Stimulated activated CD8-positive, alpha-beta memory T cell treated with anti-CD3 and anti-CD28 coated beads, Interleukin-4, amount 100 ng/mL, for 1 hour (primary cell): ENCODE measurements at places on chromosomes 6 and 20.

DNA sequence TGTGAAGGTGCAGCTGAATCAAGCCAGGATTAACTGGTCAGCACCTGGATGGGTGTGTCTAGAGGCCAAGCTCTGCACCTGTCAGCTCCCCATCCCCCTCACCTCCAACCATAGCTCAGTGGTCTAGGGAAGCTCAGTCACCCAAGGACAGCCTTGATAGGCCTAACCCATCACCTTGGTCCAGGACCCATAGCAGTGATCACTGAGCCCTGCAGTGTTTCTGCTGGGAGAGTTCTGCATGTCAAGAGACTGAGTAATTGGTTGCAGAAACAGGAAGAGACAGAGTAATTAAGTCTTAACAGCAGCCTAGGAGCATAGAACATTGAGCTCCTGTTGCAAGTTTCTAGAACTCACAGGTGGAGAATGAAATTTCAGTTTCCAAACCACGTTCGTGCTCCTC lies 18.7 kb upstream of the RALGAPB start:
- no peak for DNase-seq

- no peak for DNase-seq
These were observed 183.0 kb downstream of the THBS2 start for GRCh38 chr6:169070506-169071176.

GRCh38 chr6:159953091-159953601 lies 15.7 kb upstream of the IGF2R start:
- DNase-seq = no peak

DNA sequence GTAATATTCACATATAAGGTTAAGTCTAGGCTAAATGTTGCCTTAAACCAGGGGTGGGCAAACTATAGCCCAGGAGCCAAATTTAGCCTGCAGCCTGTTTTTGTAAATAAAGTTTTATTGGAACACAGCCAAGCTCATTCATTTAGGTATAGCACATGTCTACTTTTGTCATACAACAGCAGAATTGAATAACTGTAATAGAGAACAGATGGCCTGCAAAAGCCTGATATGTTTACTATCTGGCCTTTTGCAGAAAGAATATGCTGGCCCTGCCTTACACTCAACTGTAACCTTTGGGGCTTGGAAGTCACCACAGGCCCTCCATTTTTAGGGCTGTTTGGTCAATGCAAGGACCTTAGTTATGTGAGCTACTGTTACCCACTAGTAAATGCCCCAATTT lies 17.7 kb upstream of the BCLAF1 start:
- no peak for DNase-seq

DNA sequence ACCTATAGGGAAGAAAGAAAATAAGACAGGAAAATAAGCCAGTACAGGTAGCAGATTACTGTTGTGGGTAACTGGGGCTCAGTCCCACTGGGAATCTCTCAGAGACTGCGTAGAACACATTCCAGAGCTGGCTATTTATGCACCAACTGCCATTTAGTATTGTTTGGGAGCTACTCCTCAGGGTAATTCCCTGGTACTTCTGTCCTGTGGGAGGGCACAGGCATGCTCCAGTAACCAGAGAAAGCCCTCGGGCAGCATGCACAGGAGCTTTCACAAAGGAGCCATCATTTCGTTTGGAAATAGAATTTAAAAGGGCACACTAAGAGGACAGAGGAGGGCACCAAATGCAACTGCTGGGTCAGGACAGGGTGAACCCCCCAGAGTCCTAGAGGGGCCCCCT lies 148.0 kb upstream of the LRFN2 start:
- DNase-seq = no peak

GRCh38 chr6:15246666-15247499 lies 1.0 kb downstream of the JARID2 start:
- no peak for DNase-seq

DNA sequence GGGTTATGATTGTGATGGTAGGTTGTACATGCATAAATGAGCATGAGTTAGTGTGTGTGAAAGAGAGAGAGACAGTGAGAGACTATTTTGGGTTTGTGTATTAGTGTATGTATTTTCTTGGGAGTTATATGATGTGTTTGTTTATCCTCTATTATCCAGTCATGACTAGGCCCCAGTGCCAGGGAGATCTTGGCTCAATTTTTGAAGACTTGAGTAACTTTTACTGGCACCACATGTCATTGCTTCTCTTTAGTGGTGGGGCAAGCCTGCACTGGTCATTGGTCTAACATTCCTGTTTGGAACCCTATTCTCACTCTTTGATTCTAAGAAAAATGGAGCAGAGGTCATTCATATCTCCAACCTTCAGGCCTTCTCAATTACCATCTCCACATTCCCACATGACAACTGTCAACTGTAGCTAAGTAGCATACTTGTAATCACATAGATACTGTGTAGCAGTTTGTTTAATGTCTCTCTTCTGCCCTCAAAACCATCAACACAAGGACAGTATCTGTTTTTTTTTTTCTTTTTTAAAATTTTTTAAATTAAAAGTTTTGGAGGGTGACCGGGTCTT lies 8.8 kb downstream of the L3MBTL1 start:
- DNase-seq = no peak

DNA sequence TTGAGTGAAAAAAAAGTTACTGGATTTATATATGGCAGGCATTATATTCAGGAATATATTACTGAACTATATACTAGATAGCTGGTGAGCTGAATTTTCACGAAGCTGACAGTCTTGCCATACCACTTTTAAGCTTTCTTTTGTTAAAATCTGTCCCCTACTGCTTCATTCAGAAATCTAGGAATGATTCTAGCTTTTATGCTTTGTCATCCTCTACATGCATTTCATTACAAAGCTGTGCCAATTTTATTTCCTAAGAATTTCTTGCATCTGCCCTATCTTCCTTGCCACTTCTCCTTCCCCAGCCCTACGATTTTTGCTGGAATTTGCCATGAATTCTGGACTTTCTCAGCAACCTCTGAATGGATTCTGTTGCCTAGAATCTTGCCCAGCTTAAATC lies 158.5 kb upstream of the ADGRB3 start:
- DNase-seq = no peak

DNA sequence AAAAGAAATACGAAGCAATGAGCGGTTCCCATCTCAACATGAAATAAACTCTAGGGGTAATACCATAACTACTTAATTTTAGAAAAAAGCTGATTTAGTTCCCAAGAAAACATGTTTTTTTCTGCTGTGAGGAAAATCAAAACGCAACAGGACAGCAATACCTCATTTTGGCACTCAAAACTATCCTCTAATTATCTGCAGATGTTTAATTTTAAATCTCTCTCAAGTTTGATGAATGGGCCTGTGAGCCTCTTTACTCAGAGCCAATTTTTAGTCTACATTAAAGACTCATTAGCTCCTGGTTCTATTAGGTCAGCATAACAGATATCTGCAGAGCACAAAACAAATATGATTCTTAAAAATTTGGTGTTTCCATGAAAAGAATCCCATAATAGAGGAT lies 28.1 kb downstream of the RNF24 start:
- DNase-seq = no peak

DNA sequence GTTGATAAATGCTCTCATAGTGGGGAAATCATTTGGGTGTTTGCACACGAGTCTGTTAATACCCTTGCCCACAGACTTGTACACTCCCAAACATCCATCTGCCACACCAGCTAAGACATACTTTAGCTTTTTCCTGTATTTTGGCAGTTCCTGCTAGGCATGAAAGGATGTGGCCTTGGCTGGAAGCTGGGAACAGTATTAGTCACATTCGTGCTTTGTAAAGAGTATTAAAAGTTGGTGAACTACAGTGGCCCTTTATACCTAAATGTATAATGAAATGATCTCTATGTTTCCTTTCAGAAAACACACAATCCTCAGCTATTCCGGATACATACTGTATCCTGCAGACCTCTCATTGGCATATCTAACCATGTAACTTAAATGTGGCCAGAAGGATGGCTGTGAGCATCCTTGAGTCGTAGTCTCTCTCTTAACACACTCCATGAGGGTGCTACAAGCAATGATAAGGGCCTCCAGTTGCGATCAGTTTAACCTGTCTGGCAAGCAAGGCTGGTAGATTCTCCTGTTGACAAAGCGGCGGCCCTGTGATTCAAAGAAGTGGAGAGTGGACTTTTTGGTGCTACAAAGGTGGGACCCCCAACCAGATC lies 1.5 kb downstream of the LEMD2 start:
- DNase-seq = no peak

- DNase-seq = no peak
These were observed 37.5 kb upstream of the FRMD1 start for GRCh38 chr6:168116438-168116974.

DNA sequence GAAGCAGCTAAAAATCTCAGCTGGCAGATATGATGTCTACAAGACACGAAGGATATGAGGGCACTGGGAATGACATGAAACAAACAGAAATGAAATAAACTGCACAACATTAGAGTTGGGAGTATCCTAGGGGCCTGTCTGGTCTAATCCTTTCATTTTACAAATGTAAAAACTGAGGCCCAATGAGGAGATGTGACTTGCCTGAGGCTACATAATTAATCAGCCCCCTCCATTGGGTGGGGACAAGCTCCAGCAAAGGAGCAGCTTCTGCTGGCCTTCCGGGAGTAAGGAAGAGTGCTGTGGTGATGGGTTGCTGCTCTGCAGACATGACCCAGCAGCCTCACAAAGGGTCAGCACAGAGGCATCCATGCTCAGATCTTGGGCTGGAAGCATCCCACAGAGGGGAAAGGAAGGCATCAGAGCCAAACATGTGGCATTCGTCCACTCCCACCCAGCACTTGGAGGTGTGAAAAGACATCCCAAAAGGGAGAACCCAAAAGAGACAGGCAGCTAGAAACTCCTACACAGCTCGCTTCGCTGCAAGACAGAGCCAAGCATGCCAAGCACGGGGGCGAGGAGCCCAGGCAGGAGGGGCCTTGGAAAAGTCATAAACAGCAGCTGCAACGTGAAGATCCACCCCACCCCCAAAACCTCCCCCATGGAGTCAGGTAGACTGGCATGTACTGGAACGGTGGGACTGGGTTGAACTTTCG lies 183.7 kb downstream of the UNC5CL start:
- no peak for DNase-seq

DNA sequence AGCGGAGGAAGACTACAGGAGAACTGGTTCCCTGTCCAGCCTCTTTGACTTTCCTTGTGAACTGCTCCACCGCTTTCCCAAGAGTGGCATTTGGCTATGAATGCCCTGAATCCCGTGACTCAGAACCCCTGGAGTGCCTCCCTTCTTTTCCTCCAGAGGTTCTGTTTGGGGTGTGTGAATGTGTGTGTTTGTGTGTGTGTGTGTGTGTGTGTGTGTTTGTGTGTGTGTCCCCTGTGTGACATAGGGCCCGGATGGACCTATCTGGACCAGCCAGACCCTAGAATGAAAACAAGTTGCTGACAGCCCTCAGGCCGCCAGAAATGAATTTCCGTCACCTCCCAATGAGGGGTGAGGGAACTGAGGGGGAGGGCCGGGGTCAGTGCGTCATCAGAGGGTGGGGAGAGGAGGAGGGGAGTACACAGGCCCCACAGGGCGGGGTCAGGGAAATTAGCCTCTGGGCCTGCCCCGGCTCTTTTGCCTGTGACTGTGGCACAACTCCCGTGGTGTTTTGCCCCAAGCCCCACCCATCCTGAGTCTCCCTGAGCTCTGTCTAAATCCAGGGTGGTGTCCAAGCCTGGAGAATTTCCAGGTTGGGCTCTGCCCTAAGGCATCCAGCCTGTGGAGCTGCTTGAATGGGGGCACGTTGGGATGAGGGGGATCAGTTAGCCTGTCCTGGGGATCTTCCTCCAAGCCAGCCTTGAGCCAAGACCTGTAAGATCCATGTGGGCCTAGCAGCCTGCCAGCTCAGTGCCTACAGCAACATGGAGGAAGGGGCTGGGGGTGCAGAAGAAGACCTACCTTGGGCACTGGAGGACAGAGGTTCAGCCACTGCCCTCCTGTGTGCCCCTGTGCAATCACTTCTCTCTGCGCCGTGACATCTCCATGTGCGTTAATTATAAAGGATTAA lies 15.2 kb upstream of the MRPS18A start:
- DNase-seq = no peak

DNA sequence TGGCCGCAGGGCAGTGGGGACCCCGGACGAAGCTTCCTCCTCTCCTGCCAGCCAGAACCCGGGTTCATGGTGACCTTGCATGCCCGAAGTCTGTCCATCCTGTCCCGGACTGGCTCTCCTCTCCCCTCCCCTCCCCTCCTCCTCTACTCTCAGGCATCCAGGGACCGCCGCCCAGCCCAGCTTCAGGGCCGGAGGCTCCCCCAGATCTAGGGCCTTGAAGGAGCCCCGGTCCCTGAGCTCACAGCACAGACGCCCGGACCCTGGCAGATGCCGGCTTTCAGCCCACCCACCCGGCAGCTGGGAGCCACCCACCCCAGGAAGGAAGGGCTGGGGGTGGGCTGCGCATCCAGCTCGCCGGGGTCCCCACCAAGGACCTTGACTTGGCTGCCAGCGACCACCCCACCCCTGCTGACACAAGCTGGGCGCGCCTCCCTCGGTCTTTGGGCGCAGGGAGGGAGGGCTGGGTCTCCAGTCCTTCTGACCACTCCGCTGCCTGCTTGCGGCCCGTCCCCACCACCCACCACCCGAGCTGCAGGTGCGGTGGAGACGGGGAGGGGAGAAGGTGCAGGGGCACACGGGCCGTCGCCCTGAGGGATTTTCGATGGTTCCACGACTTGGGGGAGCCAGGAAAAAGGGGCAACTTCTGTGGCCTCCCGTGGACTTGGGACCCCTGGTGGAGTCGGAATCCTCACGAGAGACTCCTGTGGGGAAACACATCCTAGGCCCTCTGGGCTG lies 5.8 kb upstream of the ABHD16B start:
- no peak for DNase-seq

- no peak for DNase-seq
These were observed 123.6 kb upstream of the TNFAIP3 start for GRCh38 chr6:137743493-137743892.

DNA sequence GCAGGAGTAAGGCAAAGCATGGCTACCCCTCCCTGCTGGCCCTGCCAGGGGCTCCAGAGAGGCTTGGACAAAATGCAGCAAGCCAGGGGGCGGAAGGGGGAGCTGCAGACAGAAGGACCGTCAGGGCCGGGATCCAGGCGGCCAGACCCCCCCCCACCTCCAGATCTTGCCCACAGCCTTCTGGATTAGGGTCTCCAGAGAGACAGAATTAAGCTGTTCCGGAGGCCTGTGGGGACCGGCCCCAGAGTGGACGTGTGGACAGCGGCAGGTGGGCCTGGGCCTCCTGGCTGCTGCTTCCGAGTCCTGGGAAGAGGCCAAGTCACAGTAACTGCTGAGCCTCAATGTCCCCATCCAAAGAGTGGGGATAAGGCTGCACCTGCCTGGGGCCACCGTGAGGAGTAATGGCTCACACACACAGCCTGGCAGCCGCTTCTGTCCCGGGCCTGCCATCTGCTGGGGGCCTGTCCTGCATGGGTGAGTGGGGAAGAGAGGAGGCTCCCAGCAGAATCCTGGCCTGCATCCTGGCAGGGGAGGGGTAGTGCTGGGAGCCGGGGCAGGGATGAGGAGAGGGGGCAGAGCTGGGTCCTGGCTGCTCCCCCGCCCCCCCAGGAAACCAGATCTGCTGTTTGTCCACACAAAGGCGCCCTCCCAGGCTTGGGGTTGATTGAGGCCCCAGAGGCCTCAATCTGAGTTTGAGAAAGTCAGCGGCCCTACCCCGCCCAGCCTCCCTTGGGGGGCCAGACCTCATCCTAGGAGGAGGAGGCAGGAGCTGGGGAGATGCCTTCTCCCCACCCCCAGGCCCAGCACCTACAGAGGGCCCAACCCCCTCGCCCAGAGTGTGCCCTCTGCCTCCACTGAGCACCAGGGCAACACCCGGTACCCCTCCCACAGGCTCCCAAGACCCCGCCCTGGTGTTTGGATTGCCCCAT lies 3.9 kb downstream of the LAMA5 start:
- no peak for DNase-seq

- DNase-seq = no peak
These were observed 150.7 kb downstream of the UTRN start for GRCh38 chr6:144435602-144436426.

GRCh38 chr20:22574545-22575086 lies 9.8 kb downstream of the FOXA2 start:
- no peak for DNase-seq

- DNase-seq = no peak
These were observed 594 bp downstream of the ARFGEF3 start for GRCh38 chr6:138162111-138162954.
